ENCODE measurements at places on chromosomes 2 and 18. TPM values are rescaled to one million over a fixed set of nuclear protein-coding genes. Genes with fewer than 3 reads are reported as not detected.

GRCh38 chr2:190512539-190513095 lies 21.9 kb downstream of the NEMP2 start:
- no peak for DNase-seq

DNA sequence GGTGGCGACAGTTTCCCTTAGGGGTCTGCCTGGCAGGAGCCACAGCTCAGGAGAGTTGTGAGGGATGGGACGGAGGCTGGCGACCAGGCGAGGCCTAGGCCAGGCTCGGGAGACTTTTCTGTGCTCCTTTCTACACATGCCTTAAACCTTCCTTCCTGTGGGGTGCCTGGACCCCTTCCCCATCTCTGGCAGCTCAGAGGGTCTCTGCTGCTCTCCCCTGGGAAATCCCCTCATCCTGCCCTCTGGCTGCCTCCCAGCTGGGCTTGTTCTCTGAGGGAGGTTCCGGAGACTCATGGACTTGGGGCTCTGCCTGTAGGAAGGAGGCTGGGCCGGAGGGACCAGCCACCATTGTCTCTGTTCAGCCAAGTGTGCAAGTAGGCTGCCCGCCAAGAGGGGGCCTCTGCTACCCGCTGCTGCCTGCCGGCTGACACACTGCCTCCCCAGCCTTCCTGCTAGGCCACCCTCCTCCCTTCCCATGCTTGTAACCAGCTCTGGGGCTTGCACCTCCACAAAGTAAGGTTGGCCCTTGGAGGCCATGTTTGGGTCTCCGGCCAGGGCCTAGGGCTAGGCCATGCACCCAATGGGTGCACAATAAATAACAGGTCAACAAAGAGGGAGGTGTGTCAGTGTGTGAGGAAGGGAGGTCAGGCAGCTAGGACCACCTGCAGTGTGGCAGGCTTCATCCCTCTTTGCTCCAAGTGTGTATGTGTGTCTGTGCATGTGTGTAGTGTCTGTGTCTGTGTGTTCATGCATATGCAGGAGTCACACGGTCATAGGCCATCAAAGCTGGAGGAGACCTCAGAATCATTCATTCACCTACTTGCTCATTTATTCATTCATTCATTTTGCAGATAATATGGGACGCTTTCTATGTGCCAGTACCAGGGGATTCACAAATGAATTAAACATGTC lies 28.8 kb downstream of the PSD4 start:
- no peak for DNase-seq

DNA sequence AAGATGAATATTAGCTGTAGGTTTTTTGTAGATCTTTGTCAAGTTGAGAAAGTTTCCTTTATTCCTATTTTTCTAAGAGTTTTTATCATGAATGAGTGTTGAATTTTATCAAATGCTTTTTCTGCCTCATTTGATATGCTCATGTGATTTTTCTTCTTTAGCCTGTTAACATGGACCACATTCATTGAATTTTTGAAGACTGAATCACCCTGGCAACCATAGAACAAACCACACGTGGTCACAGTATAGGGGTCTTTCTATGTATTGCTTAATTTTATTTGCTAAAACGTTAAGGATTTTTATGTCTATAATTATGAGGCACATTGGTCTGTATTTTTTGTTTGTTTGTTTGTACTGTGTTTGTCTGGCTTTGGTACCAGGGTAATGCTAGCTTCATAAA lies 201.7 kb upstream of the CWC22 start:
- DNase-seq = no peak

GRCh38 chr2:187509667-187510417 lies 44.4 kb downstream of the TFPI start:
- DNase-seq = no peak

DNA sequence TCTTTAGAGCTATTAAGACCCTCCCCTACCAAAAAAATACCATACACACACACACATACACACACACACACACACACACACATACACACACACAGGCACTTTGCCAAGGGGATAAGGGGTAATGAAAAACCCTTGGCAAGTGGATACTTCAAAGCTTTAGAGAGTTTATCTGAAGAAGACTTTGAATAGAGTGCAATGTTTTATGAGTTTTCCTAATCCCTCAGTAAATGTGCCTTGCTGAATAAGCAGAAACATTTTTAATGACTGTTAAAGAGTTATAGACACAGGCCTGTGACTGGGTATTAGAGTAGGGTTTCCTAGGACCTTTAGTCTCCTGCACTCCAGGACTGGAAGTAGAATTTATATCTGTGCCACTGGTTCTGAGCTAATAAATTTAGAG lies 75.5 kb upstream of the CTAGE1 start:
- DNase-seq = no peak

GRCh38 chr2:211609127-211609526 lies 929.5 kb downstream of the ERBB4 start:
- DNase-seq = no peak

- DNase-seq = no peak
Measured at GRCh38 chr2:111702804-111703196, 181.2 kb downstream of the ANAPC1 start.

- DNase-seq = no peak
Measured at GRCh38 chr2:197850882-197851450, 46.6 kb downstream of the PLCL1 start.

DNA sequence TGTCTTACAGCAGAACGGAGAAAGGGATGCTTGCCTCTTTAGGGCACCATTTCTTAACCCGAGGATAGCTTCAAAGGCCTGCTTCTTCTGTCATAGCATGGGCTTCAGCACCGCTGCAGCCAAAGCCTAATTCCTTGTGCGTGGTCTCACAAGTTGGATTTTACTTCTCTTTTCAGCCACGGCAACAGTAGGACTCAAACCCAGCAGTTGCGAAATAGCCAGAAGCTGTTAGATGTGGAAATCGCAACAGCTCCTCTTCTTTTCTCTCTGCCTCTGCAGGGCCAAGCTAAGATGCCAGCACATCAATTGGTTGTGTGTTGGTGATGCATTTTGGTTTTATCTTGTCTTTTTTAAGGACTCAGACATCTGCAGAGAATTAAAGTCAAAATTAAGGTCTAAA lies 3.1 kb downstream of the NRXN1 start:
- no peak for DNase-seq

DNA sequence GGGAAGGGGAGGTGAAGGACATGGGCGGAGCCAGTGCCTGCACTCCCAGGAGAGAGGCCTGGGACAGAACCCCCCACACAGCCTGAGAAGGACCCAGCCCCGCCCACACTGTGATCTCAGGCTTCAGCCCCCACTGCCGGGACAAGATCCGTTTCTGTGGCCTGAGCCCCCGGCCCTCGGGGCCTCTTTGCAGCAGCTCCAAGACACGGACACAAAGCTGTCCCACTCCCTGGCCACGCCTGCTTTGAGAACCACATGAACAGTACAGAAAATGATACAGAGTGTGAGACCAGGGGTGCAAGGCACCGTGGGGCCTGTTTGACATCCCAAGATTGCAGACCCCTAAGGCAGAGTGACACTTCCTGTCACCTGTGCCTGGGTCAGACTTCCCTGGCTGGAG lies 74.5 kb downstream of the TWIST2 start:
- DNase-seq = no peak

- DNase-seq = no peak
Measured at GRCh38 chr2:172921532-172922236, 154.0 kb upstream of the MAP3K20 start.

The CHRND gene
- not detected for total RNA-seq

The ITGB6 gene
- 25.3 TPM for total RNA-seq

The CBLN2 gene
- total RNA-seq = not detected

The TUBB8B gene
- total RNA-seq = 0.40 TPM

The SLC5A7 gene
- total RNA-seq = not detected

Data from esophagus squamous epithelium (tissue), 5 donors.